ENCODE measurements at places on chromosomes 5 and 9.

- no peak for DNase-seq
Observed at GRCh38 chr5:145450286-145450885, 384.8 kb downstream of the PRELID2 start.

GRCh38 chr5:139138109-139138508, 60.1 kb downstream of the SIL1 start:
- no peak for DNase-seq

DNA sequence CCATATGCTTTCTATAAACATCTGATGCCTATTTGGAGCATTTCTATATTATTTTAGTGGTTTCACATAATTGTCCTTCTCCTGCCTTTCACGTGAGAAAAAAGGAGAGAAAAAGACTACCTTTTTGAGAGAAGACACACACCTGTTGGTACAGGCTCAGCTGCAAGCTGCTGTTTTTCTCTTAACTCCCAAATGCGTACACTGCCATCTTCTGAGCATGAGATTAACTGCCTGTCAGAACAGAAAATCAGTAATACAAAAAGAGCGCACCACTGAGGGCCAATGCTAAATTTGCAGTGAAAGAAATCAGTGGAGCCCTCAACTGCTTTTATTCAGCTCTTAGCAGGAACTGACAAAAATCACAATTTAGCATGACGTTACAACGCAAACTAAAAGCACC, 54.9 kb downstream of the WDR41 start:
- DNase-seq, result no peak

DNA sequence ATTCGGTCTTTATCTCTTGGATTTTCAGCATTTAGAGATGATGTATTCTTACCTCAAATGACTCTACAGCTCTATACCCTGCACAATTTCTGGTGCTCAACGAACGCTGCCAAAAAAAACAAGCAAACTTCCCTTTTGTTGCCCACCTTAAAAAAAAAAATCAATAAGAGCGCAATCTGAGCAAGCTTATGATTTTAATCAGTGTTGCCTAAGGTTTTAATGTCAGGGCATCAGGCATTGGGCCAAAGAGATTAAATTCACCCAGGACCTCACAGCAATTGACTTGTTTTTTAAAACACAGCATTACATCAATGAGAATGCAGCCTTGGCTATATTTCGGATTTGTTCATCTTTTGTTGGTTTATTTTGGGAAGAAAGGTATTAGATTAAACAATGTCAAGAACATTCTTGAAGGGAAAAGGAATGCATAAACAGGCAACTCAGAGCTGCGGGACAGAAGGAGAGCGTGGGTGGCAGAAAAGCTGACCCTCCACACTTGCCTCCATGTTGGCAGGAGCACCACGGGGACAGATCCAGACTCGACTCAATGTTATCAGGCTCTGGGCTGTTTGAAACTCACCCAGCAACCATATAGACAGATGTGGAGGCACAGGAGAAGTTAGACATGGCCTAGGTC, 127.5 kb upstream of the DAPK1 start:
- no peak for DNase-seq

DNA sequence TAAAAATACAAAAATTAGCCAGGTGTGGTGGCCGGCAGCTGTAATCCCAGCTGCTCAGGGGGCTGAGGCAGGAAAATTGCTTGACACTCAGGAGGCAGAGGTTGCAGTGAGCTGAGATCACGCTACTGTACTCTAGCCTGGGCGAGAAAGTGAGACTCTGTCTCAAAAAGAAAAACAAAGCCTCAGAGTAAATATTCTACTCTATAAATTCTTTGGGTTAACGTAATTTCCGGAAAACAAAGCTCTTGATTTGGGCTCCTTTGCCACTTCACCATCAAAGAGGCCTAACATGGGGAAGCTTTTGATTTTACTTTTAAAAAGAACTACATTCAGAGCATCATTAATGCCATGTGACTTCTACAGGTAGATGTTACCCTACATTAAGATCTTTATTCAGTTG, 103.1 kb downstream of the SERINC5 start:
- no peak for DNase-seq

DNA sequence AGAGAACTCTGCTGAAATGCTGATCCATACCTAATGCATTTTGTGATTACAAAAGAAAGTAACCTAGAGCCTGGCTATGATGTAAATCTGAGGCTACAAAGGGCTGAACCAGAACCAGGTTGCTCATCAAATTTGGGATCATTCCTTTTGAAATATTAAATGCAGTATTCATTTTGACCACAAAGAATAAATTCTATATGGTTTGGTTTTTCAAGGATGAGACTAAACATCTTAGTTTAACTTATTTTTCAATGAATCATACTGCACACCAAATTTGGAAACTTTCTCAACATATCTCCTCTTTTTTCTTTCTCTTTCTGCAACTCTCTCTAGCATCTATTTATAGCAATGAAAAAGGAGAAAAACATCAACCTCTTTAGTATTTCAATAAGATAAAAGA, 46.5 kb downstream of the CEMIP2 start:
- no peak for DNase-seq

- no peak for DNase-seq
Observed at GRCh38 chr9:134792627-134793026, 88.0 kb upstream of the FCN2 start.
